ENCODE measurements at places on chromosomes 6 and 20.

- no peak for DNase-seq
These were observed 503.6 kb downstream of the PTPRT start for GRCh38 chr20:42686057-42686456.

- DNase-seq, result no peak
These were observed 51.6 kb upstream of the IMPG1 start for GRCh38 chr6:76124018-76124417.

DNA sequence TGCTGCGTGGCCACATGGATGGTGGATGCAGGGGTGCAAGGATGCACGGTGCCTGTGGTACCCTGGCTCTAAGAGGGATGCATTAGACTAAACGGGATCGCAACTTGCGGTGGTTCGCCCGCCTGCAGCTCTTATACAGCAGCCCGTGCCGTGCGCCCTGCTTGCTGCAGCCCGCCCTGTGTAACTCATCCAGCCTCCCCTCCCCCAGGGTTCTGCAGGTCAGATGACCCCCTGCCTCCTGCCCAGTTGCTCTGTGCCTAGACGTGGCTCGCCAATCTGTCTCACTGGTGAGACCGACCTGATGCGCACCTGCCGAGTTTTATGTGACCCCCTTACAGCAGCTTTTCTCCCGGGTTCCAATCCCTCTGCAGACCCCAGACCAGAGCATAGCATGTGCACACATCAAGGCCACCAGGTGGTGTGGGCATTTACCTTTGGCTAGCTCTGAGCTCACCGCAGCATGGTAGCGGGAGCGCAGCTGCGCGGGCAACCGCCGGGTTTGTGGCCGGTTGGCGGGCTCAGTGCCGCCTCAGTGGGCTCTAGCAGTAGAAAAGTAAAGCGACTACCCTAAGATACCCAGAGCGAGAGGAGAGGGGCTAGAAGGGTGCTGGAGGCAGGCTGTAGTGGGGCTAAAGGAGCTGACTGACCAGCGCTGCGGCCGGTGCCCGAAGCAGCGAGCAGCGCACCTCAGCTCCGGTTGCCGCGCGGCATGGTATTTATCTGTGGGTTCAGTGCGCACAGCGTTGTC is 693 bp upstream of the GNAS-AS1 start:
- DNase-seq, result no peak

GRCh38 chr6:100001915-100002388 is 7.9 kb upstream of the MCHR2 start:
- DNase-seq, result peak; percentile 27

GRCh38 chr6:161444464-161444863 is 170.6 kb upstream of the AGPAT4 start:
- no peak for DNase-seq

DNA sequence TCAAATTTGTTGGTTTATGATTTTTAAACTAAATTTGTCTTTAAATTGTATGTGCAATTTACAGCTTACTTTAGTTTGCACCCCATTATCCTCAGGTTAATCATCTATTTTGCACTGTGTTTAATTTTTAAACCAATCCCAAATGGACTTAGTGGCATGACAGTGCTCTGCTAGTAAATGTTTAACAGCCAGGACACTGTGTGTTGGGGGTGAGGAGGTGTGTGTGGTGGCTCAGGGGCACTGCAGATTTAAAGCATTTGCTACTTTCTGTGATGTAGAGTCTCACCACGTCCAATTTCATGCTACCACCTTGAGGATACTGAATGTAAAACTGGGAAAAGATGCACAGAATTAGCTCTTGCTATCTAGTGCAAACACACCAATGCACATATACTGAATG is 225.7 kb downstream of the HAO1 start:
- DNase-seq, result no peak

- DNase-seq, result no peak
These were observed 514 bp downstream of the TCFL5 start for GRCh38 chr20:62860924-62861691.

GRCh38 chr20:3374296-3374695 is 33.2 kb downstream of the DNAAF9 start:
- no peak for DNase-seq

DNA sequence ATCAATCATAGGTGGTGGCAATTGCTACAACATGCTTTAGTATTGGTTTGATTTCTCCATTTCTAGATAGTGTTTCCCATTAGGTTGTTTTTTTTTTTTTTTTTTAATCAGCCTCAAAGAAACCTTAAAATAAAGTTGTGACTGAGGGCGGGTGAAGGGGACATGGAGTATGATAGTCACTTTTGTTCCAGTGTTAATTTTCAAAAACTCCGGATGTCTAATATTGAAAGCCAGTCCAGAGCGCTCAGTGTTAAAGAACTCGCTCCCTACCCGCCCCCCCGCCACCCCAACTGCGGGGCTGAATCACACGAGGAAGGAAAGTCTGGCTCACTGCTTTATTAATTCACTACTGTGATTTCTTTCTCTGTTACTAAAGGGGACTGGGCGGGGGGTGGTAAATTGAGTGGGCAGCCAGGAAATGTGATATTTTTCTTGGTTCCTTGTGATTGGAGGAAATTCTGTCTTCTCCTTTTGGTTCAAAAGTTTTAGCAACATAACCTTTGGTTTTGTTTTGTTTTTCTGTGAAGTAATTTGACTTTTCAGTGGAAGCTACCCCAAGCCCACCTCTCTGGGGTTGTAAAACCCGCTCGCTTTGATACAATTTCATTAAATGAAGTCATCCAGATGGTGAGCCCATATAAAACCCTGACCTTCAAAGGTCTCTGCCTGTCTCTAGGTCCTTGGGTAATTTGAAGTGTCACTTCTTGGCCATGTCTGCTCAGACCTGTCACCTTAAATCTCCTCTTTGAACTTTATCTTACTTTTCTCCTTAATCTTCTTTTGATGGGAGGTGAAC is 38.0 kb downstream of the TNFAIP3 start:
- DNase-seq, result no peak

GRCh38 chr20:5033566-5033965 is 32.3 kb upstream of the SLC23A2 start:
- no peak for DNase-seq

DNA sequence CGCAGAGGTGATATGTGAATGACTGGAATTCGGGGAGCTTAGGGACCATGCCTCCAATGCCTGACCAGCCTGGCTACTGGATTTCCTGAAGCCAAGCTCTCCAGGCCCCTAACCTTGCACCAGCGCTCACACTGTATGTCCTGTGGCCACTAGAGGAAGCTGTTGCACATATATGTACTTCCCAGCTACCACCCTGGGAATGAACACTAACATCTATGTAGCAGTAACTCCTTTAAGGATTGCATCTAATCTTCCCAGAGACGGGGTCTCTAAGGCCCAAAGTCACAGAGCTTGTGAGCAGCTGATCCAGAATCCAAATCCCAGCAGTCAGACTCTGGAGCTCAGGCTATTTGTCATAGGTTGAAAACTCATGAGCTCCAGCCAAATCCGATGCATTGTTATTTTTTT is 20.4 kb upstream of the BPIFB1 start:
- DNase-seq, result peak; percentile 70

- no peak for DNase-seq
These were observed 47.9 kb upstream of the ID4 start for GRCh38 chr6:19789100-19789803.

GRCh38 chr6:85585741-85586140 is 7.9 kb downstream of the SNX14 start:
- no peak for DNase-seq

DNA sequence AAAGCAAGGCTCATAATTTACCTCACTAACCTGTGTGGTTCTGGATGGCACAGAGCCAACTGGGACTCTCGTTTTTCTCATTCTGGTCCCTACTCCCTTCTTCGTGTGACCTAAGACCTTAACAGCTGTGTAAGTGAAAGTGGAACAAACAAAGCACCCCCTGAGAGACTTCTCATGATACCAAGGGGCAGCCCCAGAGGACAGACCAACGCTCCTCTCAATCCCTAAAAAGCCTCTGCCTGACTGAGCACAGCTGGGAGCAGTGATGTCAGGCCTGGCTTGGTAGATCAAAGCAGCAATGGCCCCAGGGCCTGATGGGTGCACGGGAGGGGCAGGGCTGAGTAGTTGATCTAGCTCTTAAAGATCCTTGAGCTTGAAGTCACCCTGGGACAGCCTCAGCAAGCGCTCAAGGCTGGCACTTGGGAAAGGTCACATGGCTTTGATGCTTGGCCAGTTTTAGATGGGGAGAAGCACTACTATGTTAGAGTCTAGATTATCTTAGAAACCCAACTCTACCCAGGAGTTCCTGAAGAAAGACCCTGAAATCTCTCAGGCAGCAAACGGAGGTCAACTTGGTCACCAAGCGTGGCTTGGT is 16.2 kb upstream of the TGM2 start:
- DNase-seq, result peak; percentile 54

DNA sequence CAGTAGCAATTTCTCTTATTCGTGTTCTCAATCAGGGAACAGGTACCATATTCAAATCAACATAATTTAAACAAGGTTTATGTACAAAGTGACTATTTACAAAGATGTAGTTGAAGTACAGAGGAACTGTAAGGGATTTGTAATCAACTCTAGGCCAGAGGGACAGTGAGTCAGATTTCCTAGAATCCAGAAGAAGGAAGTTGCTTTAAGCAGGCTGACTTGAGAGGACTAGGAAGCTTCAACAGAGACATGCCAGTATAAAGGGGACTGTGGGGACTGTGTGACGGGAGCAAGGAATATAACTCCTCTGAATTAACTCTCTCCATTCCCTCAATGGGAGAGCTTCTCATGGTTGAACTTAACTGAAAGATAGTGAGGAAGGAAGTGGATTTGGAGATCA is 427.4 kb upstream of the JAG1 start:
- no peak for DNase-seq

DNA sequence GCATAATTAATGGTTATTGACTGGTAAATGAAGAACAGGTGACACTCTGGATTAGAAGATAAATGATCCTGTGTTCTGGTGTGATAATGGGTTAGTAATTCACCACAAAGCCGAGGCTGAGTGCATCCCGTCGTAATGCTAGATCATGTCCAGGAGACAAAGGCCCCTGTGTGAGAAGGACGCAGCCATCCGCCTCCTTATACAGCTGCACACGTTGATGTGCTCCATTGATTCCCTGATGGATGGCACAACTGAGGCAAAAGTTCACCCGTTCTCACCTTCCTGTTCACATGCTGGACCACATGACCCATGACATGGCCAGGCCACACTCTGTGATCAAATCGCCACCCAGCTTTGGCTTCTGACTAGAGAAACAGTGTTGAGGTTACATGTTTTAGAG is 136.1 kb downstream of the FOXC1 start:
- no peak for DNase-seq
